Activated CD8-positive, alpha-beta memory T cell treated with anti-CD3 and anti-CD28 coated beads for 36 hours (primary cell): ENCODE measurements at places on chromosomes 11 and 22. TPM values are rescaled to one million over a fixed set of nuclear protein-coding genes. Genes with fewer than 3 reads are reported as not detected.

CDCA5 gene
- total RNA-seq = 108 TPM

OR2D2 gene
- not detected for total RNA-seq

C11orf52 gene
- not detected for total RNA-seq

TUBA8 gene
- total RNA-seq = 1.2 TPM

FXYD6 gene
- total RNA-seq = 0.10 TPM
